GM12878 (cell line): ENCODE measurements at places on chromosomes 12 and 14. TPM values are rescaled to one million over a fixed set of nuclear protein-coding genes. Genes with fewer than 3 reads are reported as not detected.

Gene SERPINA10
- total RNA-seq: not detected in 2 replicates

DNA sequence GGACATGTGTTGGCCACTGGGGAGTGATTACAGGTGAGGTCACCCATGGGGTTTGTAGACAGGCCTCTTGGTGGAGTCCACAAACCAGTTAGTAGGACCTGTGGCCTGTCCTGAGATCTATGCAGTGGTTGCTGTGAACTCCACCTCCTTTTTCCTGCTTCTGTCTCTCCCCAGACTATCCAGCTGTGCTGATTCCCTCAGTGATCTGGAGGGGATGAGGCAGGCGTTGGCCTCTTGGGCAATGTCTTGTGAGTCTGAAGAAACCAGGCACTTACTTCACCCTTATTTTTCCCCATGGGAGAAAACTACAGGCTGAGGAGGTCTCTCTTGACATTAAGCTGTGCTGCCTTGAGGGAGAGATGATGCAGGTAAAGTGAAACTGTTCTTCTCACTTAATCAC lies 257.2 kb upstream of the PRICKLE1 start:
- no peak for DNase-seq

GRCh38 chr12:1530592-1531152 lies 63.7 kb downstream of the FBXL14 start:
- no peak for DNase-seq

DNA sequence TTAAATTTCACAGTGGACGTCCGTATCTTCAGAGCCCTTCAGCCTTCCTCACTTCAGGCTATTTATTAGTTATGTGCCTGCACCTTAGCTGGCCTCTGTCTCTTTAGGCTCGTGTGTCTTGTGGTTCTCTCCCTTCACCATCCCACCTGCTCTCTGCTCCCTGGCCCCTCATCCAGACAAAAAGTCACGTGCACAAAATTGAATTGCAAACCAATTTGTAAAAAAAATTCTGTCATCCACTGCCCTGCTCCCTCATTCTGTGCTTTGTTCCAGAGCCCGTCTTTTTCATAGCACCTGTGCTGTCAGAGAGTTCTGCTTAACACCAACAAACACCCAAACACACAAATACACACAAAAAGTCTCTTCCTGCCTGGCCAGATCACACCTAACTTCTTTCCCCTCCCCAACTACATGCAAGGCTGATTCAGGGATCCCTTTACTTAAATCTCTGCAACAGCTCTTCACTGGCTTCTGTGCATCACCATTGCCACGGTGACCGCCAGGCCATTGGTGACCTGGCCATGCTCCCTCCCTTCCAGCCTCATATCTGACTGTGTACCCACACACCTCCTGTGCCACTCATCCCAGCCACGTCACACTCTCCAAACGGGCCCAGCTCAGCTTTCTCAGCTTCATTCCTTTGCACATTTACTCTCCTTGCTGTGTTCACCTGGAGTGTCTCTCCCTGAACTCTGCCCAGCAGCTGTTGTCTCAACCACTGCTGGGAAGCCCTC lies 205.7 kb downstream of the TTC8 start:
- DNase-seq: no peak

GRCh38 chr12:75974323-75975187 lies 57.0 kb downstream of the PHLDA1 start:
- DNase-seq: no peak

GRCh38 chr14:97106166-97106565 lies 309.0 kb downstream of the VRK1 start:
- DNase-seq: peak; percentile 12

GRCh38 chr12:88556213-88556774 lies 24.0 kb downstream of the KITLG start:
- DNase-seq: no peak

- DNase-seq: no peak
Measured at GRCh38 chr12:5064913-5065490, 21.3 kb downstream of the KCNA5 start.

DNA sequence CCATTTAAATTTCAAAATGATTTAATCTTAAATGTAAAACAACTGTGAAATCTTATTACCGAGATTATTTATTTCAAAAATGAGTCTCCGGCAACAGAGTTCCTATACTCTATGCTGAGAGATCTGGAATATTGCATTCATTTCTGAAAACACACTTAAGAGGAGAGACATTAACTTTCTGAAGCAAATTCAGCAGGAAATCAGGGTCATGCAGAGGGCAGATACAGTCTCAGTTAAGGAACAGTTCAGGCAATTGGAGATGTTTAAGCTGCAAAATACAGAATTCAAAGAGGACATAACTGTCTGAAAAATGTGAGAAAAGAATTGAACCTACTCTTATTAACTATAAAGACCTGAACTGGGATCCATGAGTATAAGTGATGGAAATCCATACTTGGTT lies 320.7 kb downstream of the PAWR start:
- no peak for DNase-seq

DNA sequence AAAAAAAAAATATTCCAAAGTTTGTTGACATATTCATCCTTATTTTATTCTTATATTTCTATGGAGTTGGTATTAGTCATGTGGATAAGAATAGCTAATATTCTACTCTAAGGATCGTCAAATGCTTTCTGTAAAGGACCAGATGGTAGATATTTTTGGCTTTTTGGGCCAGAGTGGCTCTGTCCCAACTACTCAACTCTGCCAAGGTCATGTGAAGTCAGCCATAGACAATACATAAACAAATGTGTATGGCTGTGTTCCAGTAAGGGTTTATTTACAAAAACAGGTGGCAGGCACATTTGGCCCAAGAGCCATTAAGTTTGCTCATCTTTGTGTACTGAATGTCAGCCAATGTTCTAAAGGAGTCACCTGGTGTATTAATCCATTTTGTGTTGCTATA lies 131.8 kb downstream of the TBX5 start:
- no peak for DNase-seq

- DNase-seq: no peak
Measured at GRCh38 chr12:8123124-8123912, at the start of gene CLEC4A. Gene CLEC4A, plus strand, starts transcription at chr12:8123617. Its CDS starts 262 bp downstream, at chr12:8123879.

- no peak for DNase-seq
Measured at GRCh38 chr12:41402801-41403200, 214.7 kb downstream of the PDZRN4 start.

Gene KRT4
- not detected in 2 replicates for total RNA-seq

Gene CCDC60
- total RNA-seq: not detected in 2 replicates

GRCh38 chr12:50647031-50647430 lies 116.9 kb upstream of the ATF1 start:
- DNase-seq: no peak

DNA sequence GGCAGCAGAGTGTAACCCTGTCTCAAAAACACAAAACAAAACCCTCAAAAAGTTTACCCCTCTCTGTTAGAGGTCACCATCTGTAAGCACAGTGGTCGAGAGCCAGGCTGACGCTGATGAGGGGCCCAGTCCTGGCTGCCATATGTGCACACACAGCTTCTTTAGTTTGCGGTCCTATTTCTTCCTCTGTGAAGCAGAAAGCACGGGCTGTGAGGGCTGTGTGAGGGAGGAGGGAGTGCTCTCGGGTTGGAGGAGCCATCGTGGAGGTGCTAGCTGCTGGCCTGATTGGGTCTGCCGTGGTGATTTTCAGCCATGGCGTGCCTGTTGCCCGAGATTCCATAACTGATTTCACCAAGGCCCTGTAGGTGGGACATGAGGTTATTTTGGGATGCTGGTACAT lies 3.5 kb downstream of the ULK1 start:
- DNase-seq: no peak

DNA sequence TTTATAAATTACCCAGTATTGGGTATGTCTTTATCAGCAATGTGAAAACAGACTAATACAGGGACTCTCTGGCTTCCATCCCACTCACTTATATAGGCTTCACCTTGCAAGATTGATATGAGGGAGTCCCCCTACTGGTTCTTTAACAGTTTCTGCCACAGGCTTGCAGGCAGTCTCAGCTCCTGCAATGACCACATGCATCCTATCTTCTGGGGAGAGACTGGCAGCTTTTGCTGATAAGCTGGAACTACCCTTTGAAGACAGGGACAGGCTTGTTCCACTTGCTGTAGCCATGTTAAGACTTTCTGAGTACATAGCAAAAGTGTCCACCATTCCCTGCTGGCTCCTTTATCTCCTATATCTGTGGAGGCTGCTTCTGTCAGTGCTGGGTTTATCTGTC lies 531.7 kb upstream of the FLRT2 start:
- no peak for DNase-seq

Gene SERPINA1
- 5.1 and 6.6 TPM in 2 replicates for total RNA-seq

Gene COL2A1
- 0.66 and 0.67 TPM in 2 replicates for total RNA-seq

GRCh38 chr14:72644038-72644437 lies 249.9 kb downstream of the DPF3 start:
- no peak for DNase-seq
